ENCODE measurements at places on chromosomes 3 and 15.

DNA sequence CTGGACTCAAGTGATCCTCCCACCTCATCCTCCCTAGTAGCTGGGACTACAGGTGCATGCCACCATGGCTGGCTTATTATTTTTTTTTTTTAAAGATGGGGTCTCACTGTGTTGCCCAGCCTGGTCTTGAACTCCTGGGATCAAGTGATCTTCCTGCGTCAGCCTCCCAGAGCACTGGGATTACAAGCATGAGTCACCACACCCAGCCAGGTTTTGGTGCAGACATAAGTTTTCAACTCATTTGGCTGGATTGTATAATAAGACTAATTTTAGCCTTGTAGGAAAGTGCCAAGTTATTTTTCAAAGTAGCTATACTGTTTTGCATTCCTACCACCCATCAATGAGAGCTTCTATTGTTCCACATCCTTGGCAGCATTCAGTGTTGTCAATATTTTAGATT lies 32.1 kb downstream of the BUB1B start:
- DNase-seq, result no peak

GRCh38 chr3:111811811-111812210 lies 47.3 kb upstream of the PHLDB2 start:
- DNase-seq, result no peak

GRCh38 chr3:94127115-94127514 lies 64.3 kb downstream of the NSUN3 start:
- DNase-seq, result no peak

DNA sequence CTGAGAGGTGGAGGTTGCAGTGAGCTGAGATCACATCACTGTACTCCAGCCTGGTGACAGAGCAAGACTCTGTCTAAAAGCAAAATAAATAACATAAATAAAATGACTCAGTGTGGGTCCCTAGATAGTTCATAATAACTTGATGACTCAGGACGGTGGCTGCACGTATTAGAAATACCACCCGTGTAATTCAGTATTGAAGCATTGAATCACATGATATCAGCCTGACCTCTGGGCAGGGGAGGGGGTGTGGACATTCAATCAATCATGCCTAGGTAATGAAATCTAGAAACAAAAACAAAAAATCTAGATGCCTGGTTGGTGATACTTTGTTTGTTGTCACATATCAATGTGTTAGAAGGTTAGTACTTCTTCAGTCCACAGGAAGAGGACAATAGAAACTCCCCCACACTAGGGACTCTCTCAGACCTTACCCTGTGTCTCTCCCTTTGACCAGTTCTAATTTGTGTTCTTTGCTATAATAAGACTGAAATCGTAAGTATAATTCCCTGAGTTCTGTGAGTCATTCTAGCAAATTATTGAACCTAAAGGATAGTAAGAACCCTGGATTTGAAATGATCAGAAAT lies 177.3 kb downstream of the GAP43 start:
- DNase-seq, result no peak

GRCh38 chr3:160931474-160931873 lies 173.7 kb downstream of the B3GALNT1 start:
- no peak for DNase-seq

DNA sequence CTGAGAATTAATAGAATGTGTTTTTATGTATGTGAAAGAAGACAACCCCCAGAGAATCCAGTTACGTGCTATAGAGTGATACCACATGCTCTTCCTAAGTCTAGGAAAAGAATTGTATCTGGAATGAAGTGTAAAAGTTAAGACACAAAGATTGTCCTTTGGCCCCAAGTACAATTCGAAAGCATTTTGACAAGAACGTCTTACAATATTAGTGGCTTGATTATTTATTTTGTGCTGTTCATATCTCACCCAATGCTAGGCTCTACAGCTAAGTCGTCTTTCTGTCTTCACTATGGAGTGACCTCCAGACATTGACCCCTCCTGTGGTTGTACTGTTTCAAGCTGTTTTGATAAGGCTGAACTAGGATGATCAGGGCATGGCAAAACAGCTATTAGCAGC lies 345.7 kb upstream of the C2CD4B start:
- DNase-seq, result no peak

GRCh38 chr3:139310474-139310933 lies 33.3 kb upstream of the MRPS22 start:
- no peak for DNase-seq

DNA sequence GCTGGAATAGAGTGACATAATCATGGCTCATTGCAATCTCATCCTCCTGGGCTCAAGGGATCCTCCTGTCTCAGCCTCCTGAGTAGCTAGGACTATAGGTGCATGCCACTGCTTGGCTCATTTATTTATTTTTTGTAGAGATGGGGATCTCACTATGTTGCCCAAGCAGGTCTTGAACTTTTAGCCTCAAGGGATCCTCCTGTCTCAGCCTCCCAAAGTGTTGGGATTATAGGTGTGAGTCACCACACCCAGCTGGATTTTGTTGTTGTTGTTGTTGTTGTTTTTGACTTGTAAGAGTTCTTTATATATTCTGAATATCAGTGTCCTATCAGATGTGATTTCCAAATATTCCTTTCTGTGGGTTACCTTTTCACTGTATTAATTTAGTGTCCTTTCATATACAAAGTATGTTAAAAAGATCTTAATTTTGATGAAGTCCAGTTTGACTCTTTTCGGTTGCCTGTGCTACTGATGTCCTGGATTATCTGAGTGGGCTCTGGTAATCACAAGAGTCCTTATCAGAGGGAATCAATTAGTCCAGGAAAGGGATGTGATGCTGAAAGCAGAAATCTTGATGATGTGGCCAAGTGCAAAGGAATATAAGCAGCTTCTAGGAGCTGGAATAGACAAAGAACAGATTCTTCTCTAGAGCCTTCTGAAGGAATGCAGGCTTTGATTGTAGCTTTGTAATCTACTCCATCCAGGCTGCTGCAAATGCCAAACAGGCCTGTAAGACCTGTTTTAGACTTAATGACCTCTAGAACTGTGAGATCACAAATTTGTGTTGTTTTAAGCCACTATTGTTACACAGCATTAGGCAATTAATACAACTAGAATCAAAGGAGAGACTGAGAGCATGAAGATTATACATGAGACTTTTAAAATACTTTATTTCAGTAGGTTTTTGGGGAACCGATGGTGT lies 30.2 kb downstream of the NCK1 start:
- no peak for DNase-seq

DNA sequence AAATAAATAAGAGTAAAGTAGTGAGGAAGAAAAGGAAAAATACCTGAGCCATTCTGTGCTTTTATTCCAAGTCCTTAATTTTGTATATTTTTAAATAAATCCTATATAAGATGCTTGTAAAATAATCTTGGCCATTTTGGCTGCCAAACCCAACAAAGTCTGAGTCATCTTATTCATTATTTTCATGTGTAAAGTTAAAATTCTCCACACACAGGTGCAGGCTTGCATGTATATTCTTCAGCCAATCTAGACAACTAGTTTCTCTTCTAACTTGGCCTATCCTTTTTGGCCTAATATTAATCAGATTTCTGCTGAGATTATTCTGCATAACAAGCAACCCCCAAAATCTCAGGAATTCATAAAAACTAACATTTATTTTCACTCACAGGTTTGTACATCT lies 189.8 kb upstream of the ATP11B start:
- no peak for DNase-seq

DNA sequence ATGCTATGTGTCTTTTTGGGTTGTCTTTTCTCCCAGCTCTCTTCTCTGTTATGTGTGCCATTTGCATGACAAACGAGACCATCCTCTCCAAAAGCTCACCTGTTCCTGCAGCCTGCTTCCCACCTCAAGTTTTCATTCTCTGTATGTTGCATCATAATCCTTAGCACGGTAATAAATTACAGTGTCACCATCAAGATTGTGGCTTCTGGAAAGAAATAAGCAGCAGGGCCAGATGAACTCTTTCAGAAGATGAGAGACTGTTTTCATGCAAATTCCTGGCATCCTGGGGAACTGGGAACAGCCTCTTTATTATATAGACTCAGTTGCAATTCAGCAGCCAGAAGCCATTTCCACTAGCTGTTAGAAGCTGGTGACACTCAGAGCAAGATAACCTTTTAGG lies 436.7 kb downstream of the EPHB1 start:
- no peak for DNase-seq

- no peak for DNase-seq
These were observed 2.3 kb downstream of the SUCNR1 start for GRCh38 chr3:151875759-151876158.

DNA sequence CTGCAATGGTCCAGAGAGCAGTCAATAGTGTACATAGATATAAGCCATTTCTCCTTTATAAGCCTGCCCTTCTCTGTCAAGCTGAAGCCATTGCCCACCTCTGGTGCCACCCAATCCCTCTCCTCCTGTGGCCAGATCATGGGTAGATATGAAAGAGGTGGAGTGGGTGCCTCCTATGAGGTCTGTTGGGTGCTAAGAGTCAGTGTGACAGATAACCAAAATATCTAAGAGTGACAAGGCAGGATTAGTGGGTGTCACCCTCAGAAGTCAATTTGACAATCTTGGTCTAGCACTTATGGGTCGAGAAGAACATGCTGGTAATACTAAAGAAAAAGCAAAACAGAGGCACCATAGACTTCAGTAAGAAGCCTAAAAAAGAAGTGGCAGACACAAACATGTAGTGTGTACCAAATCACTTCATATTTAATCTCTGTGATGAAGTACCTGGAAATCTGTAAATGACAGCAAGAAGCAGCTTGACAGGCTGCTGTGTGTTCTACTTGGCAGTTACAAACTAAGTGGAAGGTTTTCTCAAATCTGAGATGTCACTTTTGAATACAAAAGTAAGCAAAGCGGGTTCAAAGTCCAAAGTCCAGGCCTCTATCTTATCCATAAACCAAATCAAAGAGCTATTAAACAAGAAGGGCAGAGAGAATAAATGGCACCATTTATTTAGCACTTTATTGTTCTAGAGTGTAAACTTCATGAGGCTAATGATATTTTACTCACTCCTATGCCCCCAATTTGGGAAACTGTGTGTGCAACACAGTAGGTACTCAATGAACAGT lies 118.9 kb upstream of the EOMES start:
- no peak for DNase-seq

DNA sequence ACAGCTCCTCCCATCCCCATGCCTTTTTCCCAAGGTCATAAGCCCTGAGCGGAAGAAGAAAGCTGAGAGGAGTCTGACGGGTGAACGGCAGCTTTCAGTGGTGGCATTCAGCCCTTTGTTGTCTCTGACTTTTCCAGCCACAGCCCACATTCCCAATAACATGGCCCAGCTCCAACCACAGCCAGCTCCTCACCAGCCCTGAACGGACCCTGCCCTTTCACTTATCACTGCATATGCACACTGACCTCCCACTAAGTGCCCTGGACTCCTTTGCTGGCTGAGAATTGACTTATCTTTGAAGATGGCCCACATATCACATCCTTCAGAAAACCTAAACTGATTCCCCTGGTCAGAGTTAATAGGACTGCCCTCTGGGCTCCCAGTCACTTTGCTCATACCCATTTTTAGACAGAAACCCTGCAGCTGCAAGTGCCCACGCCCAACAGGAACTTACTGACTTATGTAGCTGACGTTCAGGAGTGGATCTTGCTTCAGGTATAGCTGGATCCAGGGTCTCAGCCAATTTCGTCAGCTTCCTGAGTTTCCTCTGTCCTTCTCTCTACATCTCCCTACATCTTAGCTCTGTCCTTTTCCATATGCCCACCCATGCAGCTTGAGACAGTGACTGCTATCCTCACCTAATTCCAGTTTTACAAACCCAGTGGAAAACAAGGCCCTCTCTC lies 348.5 kb upstream of the PROK2 start:
- DNase-seq, result no peak

- DNase-seq, result no peak
These were observed 18.6 kb upstream of the TICRR start for GRCh38 chr15:89556413-89557262.
